NCI-H748 treated with DMSO at 0.1 percent for 48 hours (cell line): ENCODE measurements at places on chromosomes 6 and 20.

DNA sequence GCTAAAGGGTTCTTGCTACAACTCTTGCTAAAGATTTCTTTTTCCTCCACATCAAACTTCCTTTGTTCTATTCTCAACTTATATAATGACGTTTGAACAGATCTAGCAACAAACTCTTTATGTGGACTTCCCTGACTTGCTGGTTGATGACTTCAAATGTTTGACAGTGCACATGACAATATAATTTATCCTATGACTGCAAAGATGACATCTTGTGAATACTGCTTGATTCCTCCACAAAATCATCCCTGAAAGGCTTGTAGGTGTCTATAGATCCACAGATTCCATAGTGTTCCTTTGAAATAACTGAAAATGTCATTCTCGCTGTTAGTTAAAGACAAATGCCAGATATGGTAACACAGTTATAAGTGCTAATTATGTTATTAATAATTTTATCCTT is 478.9 kb downstream of the NKAIN2 start:
- no peak for DNase-seq

DNA sequence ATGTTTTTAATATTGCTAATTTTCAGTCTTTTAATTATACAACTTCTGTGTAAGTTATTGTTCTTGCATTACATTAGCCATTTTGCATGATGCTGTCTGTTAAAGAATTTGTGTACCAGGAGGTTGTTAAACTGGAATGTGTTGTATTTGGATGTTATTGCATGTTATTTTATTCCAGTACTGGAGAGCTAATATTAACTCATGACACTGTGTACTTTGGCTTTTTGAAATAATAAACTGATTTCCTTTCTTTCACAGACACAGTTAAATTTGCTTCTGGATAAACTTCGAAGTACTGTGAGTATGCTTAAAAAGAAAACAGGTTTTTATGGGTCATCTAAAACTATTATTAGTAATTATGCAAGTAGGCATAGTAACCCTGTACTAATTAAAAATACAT is 121.3 kb downstream of the MYO6 start:
- DNase-seq = no peak

DNA sequence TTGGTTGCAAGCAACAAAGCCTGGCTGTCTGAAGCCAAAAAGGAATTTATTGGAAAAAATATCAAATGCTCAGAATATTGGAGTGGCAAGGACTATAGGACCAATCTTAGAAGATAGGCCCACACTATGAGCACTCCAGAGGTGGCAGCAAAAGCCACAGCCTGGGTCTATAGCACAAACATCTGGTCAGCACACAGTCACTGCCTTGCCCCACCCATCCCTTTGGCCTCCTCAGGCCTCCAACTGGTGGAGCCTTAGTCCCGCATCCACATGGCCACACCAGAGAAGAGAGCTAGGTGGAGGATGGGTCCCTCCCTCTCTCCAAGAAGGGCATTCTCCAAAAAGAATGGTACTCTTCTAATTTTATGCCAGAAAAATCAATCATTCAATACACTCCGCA is 14.0 kb downstream of the NUDT3 start:
- no peak for DNase-seq

DNA sequence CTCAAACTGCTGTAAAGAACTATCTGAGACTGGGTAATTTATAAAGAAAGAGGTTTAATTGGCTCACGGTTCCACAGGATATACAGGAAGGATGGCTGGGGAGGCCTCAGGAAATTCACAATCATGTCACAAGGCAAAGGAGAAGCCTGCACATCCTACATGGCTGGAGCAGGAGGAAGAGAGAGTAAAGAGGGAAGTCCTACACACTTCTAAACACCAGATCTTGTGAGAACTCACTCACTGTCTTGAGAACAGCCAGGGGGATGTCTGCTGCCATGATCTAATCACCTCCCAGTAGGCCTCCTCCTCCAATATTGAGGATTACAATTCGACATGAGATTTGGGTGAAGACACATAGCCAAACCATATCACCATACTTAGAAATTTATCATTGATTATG is 1307.0 kb upstream of the GJE1 start:
- DNase-seq = no peak

DNA sequence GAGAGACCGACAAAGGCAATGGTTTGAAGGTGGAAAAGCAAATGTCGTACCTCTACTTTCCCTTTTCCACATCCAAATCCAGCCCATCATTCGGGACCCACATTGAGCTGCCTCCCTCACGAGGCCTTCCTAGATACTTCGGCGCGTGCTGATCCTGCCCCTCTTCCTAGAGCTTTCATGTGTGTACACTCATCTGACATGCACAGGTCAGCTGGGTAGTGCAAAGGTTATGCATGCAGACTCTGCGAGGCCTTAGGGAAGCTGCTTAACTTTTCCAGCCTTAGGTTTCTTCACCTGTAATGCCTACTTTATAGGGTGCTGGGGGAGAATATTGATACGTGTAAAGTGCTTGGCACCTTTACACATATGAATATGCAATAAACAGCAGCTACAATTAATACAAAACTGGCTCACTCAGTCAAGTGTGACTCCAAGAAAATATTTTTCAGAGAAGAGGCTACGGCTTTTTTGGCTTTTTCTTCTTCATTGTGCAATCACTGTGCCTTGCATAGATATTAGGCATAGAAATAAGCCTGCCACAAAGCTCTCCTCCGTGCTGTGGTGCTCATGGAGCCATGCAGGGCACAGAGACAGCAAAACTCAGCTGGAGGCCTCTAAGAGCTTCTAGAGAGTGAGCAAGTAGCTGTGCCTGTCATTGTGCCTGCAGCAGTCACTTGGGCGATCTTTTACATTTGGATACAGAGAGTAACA is 3.6 kb upstream of the MANBAL start:
- no peak for DNase-seq

GRCh38 chr6:31008165-31008564 is 2.1 kb upstream of the MUC22 start:
- no peak for DNase-seq

GRCh38 chr6:158000530-158001307 is 19.1 kb downstream of the SYNJ2 start:
- no peak for DNase-seq

DNA sequence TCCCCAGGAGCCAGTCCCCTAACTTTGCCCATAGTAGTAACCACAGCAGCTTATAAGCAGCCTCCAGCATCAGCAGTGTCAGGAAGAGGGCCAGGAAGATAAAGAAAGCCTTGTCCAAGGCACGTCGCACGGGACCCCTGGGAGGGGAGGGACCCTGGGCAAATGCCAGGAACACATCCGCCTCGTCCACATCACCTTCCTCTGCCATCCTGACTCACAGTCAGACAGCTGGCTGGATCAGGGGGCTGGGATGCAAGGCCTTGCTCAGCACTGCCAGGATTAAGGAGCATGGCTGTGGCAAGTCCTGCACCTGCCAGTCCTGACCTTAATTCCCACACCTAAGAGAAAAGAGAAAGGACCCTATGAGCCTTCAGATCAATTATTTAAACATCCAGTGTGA is 11.5 kb upstream of the ZBTB22 start:
- DNase-seq = no peak

DNA sequence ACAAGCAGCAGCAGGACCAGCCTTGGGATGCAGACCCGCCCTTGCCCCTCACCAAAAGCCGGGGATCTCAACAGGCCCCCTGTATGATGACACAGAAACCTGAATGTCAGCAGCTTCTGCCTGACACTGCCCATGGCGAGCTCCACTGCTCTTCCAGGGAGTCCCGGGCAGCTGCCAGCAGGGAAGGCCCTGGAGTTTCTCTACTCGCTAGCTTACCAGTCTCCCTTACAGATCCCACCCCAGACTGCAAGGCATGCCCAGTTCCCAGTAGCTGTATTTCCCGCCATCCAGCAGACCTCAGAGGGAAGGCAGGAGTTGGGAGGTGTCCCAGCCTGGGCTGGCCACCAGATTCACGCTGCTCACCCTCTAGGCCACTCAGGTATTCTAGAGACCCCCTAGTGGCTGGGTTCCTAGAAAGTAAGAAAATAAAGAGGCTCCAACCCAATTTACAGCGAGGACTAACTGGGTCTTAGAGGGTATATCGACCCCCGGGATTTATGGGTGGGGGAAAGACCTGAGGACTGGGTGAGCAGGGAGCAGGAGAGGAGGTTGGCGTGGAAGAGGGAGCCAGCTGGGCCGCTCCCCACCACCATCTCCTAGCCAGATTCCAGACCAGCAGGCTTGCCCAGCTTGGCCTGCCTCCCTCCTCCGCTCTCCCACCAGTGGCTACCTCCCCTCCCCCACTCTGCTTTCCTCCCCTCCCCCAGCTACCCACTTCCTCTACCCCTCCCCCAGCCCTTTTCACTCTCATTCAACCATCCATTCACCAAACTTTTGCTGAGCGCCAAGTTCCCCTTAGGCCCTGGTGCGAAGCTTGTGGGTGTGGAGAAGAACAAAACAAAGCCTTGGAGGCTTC is 9.7 kb upstream of the HMGA1 start:
- no peak for DNase-seq
